Dermis microvascular lymphatic vessel endothelial cell (primary cell): ENCODE measurements at places on chromosomes 12 and 14.
A peak's percentile ranks its signal among the peaks of the same experiment; 100 is the strongest.

DNA sequence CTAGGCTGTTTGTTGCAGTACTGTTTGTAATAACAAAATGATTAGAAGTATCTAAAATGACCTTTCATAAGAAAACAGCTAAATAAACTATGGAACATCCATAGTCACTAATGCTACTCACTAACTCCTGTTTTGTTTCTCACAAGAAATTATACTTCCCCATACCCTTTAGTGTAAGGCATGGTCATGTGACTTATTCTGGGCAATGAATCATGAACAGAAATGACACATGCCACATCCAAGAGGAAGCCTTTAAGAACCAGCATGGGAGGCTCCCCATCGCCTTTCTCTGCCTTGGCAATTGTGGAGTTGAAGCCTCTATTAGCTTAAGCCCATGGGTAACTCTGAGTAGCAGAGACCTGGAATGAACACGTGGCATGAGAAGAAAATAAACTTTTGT is 49.3 kb downstream of the KSR2 start:
- no peak for DNase-seq

GRCh38 chr12:123131291-123131832 is 19.5 kb downstream of the PITPNM2 start:
- no peak for DNase-seq

GRCh38 chr12:69240631-69240995 is 1.2 kb downstream of the CPSF6 start:
- no peak for DNase-seq

DNA sequence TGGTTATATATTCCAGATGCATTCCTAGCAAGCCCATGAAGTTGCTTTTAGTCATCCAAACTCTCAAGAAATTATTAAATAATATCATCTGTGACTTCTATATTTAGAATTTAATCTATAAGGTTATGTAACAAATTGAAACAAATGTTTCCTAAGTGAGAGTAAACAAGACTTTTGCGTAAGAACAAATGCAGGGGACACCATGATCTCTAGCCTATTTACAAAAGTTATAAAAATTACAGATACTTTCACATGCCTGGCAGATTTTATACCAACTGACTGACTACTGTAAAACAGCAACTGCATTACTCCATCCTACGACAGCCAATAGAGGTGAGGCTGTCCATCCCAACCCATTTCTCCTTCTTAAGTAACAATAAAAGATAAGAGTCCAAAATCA is 20.4 kb upstream of the DIO2 start:
- no peak for DNase-seq

DNA sequence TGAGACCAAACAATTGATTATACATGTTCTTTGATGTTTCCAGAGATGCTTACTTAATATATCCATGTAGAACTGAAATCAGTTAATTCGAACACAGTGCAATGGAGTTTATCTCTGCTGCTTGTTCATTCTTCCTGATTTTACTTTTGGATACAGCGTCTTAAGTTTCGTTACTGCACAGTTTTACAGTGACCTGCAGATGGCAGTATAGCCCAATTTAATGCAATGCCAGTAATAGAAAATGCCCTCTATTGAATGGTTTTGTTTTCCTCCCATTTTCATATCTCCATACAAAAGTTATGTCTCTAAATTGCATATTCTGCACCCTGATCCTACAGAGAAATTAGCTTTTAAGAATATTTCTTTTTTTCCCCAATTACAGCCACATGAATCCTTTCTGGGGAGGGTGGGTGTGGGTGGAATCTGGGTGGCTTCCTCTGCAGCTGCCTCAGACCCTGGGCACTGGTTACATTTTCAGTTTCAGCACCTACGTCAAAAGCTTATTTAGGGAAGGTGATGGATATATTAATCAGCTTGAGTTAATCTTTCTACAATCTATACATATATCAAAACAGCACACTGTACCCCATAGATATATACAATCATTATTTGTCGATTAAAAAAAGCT is 101.1 kb upstream of the DCD start:
- peak; percentile 49 for DNase-seq

GRCh38 chr12:104631867-104632266 is 175.1 kb downstream of the CHST11 start:
- DNase-seq = no peak

- no peak for DNase-seq
Observed at GRCh38 chr12:113058553-113058952, 2.0 kb downstream of the DTX1 start.

DNA sequence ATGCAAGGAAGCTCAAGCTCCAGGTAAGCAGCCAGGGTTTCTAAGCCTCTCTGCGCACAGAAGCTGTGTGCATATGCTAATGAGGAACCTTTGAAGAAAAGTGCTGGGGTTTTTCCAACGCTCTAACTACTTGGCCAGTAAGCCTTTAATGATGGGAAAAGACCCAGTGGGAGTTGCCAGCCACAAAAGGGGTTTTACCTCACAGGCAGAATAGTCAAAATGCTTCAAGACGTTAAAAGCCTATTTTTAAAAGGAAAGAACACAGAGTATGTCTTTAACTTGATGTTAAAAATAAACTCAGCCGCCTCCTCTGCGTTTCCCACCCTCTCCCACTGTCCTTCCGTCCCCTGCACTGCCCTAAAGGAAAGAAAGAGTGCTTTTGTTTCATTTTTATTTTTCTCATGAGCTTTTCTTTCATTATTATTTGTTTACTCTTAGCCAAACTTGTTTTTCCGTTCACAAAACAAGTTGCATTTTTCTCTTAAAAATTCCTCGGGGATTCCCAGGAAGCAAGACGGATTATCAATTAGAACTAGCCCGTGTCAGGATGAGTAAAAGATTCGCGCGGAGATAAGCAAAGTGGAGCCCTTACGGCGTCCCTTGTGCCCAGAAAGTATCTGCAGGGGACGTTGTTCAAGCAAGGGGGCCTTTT is 209.8 kb upstream of the NUDT4 start:
- no peak for DNase-seq

GRCh38 chr12:126247936-126248335 is 1182.7 kb downstream of the AACS start:
- DNase-seq = no peak

GRCh38 chr14:103547941-103548462 is 14.5 kb downstream of the BAG5 start:
- DNase-seq = no peak

GRCh38 chr12:29944269-29945000 is 160.7 kb upstream of the TMTC1 start:
- no peak for DNase-seq

DNA sequence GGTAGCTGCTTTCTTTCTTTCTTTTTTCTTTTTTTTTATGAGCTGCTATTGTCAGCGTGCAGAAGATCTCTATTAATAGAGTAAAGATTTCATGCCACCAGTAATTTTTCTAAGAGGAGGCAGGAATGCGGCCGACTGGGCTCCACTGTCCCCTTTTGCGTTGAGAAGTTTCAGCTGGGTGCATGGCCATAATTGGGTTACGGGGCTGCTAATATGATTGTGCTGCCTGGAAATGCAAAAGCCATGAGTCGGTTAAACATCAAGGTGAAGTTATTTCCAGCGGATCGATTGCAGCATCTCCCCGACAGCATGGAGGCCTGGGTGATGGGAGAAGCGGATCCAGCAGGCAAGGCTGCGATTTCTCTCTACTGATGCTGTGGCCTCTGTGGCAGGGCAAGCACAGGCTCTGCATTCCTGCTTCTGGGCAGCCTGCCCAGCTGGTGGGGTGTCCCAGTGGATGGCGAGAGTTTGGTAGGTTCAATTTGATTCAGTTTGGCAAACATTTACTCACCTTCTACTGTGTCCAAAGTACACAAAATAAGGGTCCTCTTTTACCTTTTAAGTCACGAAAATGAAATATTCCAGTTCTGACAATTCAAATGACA is 54.4 kb upstream of the PRMT8 start:
- no peak for DNase-seq

DNA sequence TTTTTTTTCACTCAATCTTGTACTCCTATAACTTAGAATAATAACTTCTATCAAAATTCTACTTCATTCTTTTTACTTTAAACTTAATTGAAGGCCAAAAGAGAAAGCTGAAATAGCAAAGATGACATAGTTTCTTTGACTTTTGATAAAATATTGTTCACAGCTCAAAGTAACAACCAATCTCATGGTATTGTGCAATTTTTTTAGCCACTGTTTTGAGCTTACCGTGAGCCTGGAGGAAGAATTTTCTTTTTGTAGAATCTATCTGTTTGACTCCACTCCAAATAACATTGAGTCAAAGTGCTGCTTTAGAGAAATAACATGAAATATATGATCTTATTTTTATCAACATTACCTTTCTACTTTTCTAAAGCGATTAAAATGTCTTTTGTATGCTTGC is 903.9 kb upstream of the FOXG1 start:
- DNase-seq = no peak

- DNase-seq = no peak
Observed at GRCh38 chr14:101457936-101458740, 103.2 kb upstream of the DIO3 start.

DNA sequence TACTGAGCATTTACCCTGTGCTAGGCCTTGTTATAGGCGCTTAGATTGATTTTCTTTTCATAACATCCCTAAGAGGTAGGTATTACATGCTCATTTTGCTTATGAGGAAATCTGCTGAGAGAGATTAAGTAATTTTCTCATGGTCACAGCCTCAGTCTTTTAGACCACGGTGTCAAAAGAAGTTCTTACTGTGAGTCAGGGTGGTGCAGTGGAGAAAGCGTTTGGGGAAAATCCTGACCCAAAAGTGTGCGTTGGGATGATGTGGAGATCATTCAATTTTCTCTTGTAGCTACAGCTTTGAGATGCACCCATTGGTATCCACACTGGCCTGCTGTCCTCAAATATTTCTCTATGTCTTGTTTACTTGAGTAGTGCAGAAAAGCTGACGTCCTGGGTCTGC is 8.2 kb downstream of the ANG start:
- DNase-seq = no peak
